ENCODE measurements at places on chromosomes 11 and 22. TPM values are rescaled to one million over a fixed set of nuclear protein-coding genes. Genes with fewer than 3 reads are reported as not detected.

The SYCE3 gene
- total RNA-seq = not detected

DNA sequence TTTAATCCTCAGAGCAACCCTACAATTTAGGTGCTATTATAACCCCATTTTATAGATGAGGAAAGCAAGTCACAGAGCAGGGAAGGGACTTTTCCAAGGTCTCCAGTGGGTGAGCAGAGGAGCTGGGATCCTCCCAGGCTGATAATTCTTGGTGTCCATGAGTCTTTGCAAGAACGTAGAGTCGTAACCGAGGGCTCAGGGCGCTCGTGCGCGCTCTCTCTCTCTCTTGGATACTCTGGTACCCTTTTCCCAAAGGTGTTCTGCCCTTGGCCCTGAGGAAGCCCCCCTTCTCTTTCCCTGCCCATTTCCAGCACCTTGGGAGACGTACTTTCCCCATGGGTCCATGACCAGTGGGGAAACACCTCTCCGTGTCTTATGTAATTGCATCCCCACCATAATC lies 5.2 kb upstream of the ZP1 start:
- no peak overlapping the region for H3K4me3 ChIP-seq
- no peak for DNase-seq
- H3K27me3 ChIP-seq = no peaks in the 10 kb centered on the region
- no peak overlapping the region for H3K27ac ChIP-seq
- H3K36me3 ChIP-seq = no peaks in the 10 kb centered on the region

DNA sequence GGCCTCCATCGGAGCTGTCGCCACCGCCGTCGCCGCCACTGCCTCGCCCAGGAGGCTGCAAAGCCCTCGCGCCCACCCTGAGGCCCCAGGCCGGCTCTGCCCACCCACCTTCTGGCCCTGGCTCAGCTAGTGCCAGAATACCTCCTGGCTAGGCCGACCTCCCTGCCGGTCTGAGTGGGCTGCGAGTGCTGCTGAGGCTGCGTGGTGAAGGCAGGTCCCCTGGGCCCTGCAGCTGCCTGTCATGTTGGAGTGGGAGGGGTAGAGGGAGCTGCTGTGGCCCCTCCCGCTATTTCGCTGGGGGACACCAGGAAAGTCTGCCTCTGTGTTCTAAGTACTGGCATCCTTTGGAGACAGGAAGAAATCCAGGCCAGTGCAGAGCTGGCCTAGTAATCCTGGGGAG lies 34.2 kb downstream of the LRRC10B start:
- no peak overlapping the region for H3K4me3 ChIP-seq
- H3K4me1 ChIP-seq = peaks cover 5% of the 10 kb centered on the region
- no peak for DNase-seq
- no peaks in the 10 kb centered on the region for H3K36me3 ChIP-seq
- peaks cover 49% of the 10 kb centered on the region for H3K27me3 ChIP-seq

- H3K4me3 ChIP-seq = no peak overlapping the region
- H3K27me3 ChIP-seq = no peaks in the 10 kb centered on the region
- no peak overlapping the region for H3K27ac ChIP-seq
- peaks cover 18% of the 10 kb centered on the region for H3K4me1 ChIP-seq
Observed at GRCh38 chr11:65965986-65966762, 4.6 kb downstream of the SART1 start.

GRCh38 chr22:50145721-50146438 lies 24.7 kb upstream of the PANX2 start:
- H3K4me3 ChIP-seq = no peak overlapping the region
- DNase-seq = no peak
- peaks cover 4% of the 10 kb centered on the region for H3K4me1 ChIP-seq
- H3K27me3 ChIP-seq = no peaks in the 10 kb centered on the region
- no peak overlapping the region for H3K27ac ChIP-seq

DNA sequence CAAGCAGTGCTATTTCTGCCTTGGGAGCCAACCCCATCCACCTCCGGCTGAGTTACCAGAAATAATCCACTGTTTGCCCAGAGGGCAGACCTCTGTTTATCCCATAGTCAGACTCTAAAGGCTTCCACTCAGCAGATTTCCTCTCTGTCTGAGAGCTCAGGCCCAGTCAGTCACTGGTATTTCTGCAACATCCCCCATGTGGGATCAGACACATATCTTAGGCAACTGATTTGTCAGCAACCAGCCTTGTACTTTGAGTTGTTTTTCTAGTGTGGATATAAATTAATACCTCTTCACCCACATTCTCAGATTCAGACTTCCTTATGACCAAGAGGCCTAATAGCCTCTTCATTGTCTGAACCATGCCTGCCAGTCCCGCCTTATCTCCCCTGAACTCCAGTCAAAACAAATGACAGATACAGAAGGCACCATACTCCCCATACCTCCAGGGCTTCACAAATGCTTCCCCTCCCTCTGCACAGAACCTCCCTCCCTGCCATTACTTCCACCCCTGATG lies 193.6 kb downstream of the FAM76B start:
- H3K4me1 ChIP-seq = no peaks in the 10 kb centered on the region
- no peak overlapping the region for H3K4me3 ChIP-seq
- H3K27ac ChIP-seq = no peak overlapping the region

DNA sequence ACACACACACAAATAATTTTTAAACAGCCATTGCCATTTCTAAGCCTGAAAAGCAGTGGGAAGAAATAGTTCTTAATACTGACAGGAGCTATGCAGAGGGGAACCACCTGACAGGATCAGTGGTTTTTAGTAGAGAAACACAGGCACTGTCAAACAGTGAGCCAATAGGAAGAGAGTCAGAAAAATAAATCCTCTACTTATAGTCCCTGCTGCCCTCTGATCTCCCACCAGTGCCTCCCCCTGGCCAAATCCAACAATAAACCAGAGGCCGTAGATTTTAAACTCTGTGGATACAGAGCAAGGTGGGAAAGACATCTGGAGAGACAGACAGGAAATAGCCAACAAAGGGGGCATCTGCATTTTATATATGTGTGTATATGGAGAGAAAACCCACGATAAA lies 7.9 kb upstream of the OR56B4 start:
- H3K27ac ChIP-seq = no peak overlapping the region
- no peaks in the 10 kb centered on the region for H3K36me3 ChIP-seq
- no peaks in the 10 kb centered on the region for H3K4me1 ChIP-seq
- no peaks in the 10 kb centered on the region for H3K27me3 ChIP-seq

Data from esophagus muscularis mucosa (tissue), 4 donors.